ENCODE measurements at places on chromosomes 3 and 15.

- no peak for DNase-seq
Measured at GRCh38 chr3:30495172-30496065, 111.0 kb upstream of the TGFBR2 start.

GRCh38 chr3:126545544-126545943, 13.2 kb downstream of the C3orf22 start:
- DNase-seq = no peak

- no peak for DNase-seq
Measured at GRCh38 chr3:177111541-177111949, 85.7 kb downstream of the TBL1XR1 start.

- DNase-seq = no peak
Measured at GRCh38 chr3:48855681-48856447, 8.2 kb upstream of the PRKAR2A start.

- no peak for DNase-seq
Measured at GRCh38 chr3:129936757-129937156, 37.8 kb upstream of the TRH start.

GRCh38 chr15:66947471-66947870, 117.9 kb upstream of the SMAD3 start:
- DNase-seq = no peak

DNA sequence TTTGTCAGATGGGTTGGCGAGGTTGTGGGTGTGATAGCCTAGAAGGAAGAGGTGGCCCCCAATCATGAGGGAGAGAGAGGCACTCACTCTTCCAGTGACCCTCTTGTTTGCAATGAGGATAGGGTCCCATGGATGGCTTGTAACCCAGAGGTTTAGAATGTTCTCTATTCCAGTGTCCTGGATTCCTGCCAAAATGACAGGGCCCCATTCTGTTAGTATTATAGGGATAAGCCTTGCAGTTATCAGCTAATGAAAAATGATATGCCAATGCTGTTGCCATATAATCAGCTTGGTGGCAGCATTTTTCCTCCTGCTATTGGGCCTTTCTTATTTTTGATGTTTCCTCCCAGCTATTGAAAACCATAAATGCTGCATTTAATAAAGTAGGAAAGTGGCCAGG, 23.3 kb upstream of the SENP7 start:
- no peak for DNase-seq

GRCh38 chr15:59174835-59175831, 31.5 kb upstream of the LDHAL6B start:
- no peak for DNase-seq

- no peak for DNase-seq
Measured at GRCh38 chr3:105355408-105356061, 11.2 kb upstream of the ALCAM start.

GRCh38 chr15:78251136-78251535, 13.2 kb upstream of the DNAJA4 start:
- DNase-seq = no peak

- no peak for DNase-seq
Measured at GRCh38 chr3:89699771-89700170, 592.4 kb downstream of the EPHA3 start.

DNA sequence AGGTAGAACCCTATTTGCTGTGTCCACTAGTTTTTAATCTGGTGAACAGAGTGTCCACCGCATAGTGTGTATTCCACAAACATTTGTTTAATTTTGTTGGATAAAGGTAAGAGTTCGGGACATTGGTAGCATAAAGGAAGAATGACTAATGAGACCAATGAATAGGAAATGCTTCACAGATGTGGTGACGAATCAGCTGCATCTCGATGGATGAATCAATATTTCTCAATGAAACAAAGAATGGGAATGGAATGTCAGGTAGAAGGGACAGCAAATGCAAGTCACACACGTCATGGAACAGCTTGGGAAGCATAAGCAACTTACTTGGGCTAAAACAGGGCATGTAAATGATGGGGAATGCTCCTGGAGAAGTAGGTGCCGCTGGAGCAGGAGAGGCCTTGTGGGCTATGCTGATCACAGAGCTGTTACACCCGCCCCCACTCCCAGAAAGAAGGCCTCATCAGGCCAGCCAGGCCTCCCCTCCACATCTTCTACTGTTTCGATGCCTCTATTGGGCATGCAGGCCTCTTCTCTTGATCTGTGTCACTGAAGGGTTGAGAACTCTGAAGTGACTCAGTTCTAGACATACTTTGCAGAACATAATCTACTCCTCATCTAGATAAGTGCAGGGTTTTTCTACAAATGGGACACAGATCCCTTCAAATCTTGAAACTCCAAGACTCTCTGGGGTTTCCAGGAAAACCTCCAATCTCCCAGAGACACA, 120.0 kb upstream of the GADL1 start:
- no peak for DNase-seq

Measured in NCI-H187 (cell line).